ENCODE measurements at places on chromosomes 16 and 17.

DNA sequence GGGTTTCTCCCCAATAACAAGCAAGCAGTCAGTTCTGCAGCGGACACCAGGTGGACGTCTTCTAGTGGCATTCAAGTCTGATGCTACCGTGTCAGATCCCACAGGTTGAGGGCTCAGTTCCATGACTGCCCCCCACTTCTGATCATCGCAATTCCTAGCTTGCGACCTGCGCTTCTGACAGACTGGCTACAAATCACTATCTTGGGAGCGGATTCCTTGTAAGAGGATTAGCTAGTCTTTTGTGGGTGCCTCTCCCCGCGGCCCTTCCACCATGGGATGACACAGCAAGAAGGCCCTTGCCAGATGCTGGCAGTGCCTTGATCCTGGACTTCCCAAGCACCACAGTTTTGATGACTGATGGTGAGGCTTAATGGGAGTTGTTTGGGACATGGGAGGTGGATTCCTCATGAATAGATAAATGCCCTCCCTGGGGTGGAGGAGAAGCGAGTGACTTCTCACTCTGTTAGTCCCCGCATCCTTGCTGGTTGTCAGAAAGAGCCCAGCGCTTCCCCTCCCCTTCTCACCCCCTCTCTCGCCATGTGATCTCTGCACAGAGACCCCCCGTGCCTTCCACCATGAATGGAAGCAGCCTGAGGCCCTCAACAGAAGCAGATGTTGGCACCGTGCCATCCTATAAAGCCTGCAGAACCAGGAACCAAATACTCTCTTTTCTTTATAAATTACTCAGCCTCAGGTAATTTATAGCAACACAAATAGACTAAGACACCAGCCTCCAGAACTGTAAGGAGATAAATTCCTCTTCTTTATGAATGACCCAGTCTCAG, 19.1 kb downstream of the CDIP1 start:
- DNase-seq, result no peak

- no peak for DNase-seq
Measured at GRCh38 chr17:56718515-56718914, 115.2 kb downstream of the C17orf67 start.

DNA sequence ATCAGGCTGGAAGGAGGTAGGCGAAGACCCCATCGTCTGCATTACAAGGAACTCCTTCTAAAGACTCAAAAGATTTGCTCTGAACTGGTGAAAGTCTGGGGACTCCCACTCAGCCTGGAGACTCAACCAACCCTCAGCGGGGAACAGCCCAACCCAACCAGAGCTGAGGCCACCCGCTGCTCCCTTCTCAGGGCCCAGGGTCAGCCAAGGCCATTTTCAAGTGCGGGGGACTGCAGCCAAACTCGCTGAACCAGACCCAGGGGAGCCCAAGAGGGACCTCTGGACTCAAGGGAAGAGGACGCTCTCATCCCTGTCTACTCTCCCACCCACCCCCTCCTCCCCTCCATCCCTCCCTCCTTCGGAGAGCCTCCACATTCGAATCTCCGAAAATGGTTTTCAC, 24.1 kb downstream of the XYLT1 start:
- no peak for DNase-seq

DNA sequence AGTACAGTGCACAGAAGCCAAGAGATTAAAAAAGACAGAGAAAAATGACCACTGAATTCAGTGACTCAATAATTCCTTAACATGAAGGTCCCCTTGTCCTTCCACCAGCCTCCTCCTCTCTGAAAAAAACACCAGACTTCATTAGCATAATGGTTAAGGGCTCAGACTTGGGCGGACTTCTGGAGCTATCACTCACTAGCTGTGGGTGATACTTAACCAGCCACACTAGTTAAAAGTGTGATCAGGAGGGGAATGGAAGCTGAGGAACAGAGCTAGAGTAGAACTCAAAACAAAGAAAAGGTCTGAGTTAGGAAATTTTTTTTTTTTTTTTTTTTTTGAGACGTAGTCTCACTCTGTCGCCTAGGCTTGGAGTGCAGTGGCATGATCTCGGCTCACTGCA, 23.2 kb downstream of the ZNF652 start:
- no peak for DNase-seq

DNA sequence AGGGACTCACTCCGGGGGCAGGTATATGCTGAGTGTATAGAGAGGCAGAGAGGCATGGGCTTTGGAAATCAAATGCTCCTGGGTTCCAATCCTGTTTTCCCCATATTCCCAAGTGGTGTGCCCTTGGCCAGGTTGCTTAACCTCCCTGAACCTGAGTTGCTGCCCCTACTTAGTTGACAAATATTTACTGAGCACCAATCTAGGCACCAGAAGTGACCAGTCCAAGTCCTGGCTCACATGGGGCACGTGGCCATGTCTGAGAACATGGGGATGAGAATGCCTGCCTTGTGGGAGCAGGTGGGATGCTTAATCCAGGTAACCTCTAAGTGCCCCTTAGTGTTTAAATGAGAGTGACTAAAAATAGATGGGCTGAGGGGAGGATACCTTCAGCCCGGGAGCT, 4.2 kb downstream of the SOCS3 start:
- DNase-seq, result no peak

DNA sequence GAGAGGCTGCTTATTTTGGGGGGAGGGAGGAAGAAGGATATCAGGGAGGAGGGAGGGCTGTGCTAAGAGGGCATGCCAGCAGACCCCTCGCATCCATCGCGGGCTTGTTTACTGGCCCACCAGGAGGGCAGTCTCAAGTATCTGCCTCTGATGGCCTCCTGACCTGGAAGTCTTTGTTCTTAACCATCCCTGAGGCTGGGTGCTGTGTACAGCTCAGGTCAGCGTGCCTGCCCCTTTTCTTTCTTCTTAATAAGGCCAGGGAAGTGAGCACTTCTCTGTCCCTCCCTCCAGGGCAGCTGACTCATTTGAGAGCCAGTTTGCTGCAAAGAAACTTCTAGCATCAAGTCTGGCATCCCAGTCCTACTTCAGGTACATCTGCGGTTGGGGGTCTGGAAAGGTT, 157.0 kb downstream of the CCDC182 start:
- DNase-seq, result no peak

DNA sequence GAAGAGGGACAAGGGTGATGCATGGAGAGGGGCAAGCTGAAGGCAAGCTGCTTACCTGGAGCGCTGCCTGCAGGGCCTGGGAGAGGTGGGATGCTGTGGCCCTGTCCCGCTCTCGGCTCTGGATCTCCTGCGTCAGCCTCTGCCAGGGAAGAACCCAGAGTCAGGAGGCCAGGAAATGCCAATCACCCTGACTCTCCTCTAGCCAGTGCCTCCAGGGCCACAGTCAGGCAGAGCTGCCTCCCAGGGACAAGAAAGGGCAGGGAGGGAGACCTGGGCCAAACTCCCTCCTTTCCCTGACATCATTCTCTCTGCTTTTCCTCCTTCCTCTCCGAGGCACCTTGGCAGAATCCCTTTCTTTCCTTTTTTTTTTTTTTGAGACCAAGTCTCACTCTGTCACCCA, 11.3 kb downstream of the CDK3 start:
- DNase-seq, result no peak

DNA sequence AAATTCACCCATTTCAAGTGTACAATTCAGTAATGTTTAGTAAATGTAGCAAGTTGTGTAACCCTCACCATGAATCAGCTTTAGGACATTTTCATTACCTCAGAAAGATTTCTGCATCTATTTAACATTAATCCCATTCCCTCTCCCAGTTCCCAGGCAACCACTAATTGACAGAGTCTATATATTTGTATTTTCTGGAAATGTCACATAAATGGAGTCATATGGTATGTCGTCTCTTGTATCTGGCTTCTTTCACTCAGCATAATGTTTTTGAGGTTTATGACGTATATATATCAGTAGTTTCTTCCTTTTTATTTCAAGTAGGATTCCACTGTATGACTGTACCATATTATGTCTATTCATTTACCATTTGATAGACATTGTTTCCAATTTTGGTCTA, 199.8 kb downstream of the CYB561 start:
- no peak for DNase-seq

GRCh38 chr17:40694584-40694983, 9.0 kb downstream of the KRT24 start:
- DNase-seq, result no peak

GRCh38 chr16:15636392-15636873, 6.5 kb downstream of the MARF1 start:
- DNase-seq, result no peak

DNA sequence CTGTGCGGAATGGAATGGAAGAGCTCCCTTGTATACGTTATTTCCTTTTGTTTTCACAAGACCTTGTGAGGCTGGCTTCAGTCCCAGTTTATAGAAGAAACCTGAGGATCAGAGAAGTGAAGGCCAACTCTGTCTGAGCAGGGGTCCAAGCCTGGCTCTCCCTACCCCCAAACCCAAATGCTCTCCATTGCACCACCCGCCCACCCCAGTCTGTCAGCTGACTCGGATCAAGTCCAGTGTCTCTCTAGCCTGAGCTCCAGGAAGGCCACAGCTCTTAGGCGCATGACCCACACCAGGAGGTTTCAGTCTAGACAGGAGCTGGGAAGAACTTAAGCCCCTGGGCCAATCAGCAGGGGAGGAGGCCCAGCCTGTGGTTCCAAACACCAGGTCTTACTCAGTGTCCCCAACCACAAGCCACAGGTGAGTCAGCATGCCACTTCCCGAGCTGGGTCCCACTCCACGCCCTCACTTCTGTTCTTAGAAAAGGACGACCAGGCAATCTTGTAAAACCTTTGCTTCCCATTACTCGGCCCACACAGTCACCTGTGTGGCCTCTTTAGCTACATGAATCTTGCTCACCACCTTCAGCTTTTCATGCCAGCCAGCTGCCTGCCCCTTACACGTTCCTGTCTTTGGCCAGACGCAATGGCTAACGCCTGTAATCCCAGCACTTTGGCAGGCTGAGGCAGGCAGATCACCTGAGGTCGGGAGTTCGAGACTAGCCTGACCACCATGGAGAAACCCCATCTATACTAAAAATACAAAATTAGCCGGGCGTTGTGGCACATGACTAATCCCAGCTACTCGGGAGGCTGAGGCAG, 27.8 kb downstream of the TK2 start:
- no peak for DNase-seq

DNA sequence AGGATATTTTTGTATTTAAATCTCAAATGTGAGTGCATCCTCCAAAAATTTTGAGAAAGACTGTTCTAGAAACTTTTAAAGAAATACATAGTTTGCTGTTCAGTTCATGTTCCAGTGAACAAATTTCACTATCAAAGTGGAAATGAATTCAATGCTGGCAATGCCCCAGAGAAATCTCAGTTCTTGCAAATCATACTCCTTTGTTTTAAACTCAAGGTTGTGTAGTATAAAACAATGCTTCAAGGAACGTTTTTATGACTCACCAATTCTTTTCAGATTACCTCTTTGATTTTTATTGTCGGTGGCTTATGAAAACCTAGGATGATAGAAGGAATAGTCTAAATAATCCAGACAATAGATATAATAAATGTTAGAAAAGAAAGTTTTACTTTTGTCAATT, 17.6 kb downstream of the LPCAT2 start:
- DNase-seq, result no peak

DNA sequence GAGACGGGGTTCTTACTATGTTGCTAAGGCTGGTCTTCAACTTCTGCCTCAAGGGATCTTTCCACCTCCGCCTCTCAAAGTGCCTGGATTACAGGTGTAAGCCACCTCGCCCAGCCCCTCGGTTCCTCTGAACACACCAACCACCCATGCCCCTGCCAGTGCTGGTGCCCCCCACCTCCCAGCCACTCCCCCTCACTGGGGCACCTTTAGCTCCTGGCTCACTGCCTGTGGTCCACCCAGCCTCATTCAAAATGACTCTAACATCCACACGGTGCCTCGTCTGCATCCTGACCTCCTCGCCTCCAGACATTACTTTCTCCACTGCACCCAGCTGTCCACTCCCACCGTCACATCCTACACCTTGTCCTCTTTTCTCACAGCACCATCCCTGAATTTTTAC, 55.3 kb downstream of the ARHGAP27 start:
- DNase-seq, result no peak

DNA sequence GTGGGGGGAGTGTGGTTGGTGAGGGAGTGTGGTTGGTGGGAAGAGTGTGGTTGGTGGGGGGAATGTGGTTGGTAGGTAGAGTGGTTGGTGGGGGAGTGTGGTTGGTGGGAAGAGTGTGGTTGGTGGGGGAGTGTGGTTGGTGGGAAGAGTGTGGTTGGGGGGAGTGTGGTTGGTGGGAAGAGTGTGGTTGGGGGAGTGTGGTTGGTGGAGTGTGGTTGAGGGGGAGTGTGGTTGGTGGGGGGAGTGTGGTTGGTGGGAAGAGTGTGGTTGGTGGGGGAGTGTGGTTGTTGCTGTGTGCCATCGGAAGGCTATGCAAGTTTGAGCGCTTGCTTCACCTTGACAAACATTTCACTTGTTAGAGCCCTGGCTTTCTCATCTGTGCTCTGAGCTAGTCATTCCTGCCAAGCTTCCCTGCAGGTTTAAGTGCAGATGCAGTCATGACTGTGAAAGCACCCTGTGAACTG, 20.1 kb downstream of the MINK1 start:
- DNase-seq, result no peak

GRCh38 chr17:1834380-1835149, 4.8 kb downstream of the RPA1 start:
- DNase-seq, result no peak

DNA sequence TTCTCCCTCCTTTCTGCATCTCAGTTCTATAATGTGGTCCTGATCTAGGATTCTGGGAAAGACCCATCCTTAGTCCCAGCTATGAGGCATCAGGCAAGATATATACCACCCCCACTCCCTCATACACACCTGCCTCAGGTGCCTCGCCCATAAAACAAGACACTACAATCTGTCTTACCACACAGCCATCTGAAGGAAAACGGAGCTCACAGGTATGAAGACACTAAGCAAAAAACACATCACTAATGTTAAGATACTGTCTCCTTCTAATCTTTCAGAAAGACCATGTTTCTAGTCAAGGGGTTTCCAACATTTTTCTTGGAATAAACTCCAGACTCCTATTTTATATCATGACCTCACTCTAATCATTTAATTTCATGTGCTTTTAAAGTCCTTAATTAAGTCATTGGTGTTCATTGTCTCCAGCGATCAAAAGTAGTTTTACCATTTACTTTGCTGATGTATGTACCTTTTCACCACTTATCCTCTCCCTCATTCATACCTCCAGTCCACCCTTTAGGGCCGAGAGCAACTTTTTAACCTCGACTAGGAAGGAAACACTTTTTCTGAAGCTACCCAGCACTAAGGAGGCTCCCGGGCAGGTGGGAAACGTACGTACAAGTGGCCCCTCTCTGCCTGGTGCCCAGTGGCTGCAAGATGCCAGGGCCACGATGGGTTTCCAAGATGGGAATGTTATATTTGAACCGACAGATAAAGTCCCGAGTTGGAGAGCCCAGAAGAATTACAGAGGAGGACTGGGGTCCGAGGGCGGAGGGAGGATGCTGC, 979 bp downstream of the MAP3K14 start:
- DNase-seq, result no peak

- no peak for DNase-seq
Measured at GRCh38 chr17:80995131-80995530, 3.5 kb downstream of the CHMP6 start.

Data from substantia nigra (tissue), 51 donors.